T47D (cell line): ENCODE measurements at places on chromosomes 4 and X.

DNA sequence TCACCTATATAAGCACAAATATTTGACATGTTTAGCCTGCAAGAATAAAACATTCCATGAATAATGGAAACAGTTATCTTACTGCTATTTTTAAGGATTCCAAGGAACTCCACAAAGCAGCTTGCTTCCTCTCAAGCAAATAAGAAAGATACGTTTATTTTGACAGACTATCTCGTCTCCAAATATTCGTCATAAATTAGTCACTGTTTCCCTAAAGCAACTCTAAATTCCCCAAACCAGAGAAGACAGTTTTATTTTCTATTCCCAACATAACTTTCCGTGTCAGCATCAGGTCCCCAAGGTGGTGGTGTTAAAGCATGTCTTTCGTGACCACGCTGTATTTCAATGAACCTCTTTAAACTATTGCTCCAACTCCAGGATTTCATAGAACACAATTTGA, 24.3 kb upstream of the DKK2 start:
- no peak for DNase-seq

DNA sequence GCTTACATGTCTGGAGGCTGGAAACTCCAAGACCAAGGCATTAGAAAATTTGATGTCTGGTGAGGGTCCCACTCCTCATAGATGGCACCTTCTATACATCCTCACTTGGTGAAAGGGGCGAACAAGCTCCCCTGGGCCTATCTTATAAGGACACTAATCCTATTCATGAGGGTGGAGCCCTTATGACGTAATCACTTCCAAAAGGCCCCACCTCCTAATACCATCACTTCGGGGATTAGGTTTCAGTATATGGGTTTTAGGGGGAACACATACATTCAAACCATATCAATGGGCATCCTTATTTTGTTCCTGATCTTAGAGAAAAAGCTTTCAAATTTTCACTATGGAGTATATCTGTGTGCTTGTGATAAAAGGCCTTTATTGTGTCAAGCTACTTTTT, 39.0 kb upstream of the ALG13 start:
- no peak for DNase-seq

DNA sequence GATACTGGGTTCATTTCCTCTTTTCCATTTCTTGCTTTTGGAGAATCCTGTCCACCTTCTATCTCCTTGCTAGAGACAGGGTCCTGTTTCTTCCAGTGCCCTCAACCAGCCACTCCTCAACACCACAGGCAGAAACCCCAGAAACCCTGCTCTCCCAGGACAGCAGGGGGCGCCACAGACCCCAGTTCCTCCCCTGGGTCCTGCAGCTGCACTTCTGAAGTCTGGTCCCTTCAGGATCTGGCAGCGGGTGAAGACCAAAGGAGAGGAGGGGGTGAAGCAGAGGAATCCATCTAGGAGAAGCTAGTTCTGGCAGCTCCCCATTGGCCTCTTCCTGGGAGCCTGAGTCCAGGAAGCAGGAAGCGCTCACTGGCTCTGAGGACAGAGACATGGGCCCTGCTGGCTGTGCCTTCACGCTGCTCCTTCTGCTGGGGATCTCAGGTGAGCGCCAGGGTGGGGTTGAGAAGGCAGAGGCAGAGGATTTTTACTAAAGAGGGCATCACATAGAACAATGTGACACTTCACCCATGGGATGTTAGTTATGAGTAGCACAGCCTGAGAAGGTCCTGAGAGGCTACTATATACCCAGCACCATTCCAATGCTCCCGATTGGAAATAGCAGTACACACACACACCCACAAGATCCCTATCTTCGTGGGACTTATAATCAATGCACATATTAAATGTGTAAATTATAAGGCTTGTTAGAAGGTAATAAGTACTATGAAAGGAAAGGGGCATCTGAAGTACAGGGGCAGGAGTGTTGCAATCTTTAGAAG, at the start of gene PRSS48:
TSS of gene PRSS48 (plus strand) at position 375 of the 776 bp plus-strand sequence. CDS start at position 387, 12 bp downstream.
- DNase-seq: peak; percentile 12

DNA sequence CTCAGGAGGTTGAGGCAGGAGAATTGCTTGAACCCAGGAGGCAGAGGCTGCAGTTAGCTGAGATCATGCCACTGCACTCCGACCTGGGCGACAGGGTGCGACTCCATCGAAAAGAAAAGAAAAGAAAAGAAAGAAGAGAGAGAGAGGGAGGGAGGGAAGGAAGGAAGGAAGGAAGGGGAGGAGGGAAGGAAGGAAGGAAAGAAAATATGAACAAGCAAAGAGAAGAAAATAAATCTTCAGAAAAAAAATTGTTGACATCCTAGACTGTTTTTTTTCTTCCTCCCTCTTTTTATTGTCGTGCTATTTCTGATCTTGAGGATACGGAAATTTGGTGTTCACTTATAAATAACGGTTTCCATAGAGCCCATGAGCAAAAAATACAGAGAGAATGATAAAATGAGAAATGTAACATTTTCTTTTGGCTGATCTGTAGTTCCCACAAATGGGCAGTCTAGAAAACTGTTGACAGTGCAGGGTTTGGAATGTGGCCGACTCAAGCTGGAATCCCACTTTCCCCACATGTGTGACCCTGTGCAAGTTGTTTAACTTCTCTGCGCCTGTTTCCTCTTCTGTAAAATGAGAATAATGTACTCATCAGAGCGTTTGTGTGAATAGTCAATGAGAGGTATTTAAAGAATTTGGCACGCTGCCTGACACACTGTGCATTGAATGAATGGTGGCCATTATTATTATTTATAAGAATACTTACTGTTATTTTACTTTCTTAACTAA, 19.4 kb downstream of the SORBS2 start:
- DNase-seq: no peak

- no peak for DNase-seq
Observed at GRCh38 chr4:48944252-48944651, 37.7 kb upstream of the OCIAD2 start.

DNA sequence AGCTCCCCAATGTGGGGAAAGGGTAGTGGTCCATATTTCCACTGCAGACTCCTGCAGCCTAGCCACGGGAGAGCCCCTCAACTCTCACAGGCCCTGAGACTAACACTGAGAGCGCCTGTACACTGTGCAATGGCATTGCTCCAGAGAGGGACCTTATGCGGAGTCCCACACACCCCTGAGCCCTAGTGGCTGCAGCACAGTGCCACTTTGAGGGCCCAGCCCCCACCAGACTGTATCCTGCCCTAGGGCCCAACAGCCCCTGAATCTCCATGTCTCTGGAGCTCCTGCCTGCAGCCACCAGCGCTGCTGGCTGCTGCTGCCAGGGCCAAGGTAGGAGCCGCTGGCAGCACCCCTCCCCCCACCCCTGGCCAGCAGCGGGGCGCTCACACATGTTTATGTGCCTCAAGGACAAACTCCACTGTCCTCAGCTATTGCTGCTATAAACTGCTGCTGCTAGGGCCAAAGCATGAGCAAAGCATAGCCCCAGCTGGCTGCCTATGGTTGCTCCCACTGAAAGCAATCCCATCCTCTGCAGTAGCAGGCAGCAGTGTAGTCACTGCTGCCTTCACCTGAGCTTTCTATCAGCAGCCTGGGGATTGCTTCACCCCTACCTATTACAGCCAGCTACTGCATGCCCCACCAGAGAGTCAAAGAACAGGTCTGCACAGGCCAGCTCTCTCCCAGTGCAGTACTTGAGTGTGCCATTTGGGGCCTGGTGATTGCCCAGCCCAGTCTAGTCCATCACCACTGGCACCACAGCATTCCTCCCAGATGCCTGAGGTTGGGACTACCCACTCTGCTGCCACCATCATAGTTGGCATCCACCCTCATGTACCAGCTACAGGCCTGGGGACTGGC, 24.3 kb downstream of the TMEM154 start:
- no peak for DNase-seq

GRCh38 chr4:24067367-24068193, 177.7 kb upstream of the PPARGC1A start:
- DNase-seq: no peak

DNA sequence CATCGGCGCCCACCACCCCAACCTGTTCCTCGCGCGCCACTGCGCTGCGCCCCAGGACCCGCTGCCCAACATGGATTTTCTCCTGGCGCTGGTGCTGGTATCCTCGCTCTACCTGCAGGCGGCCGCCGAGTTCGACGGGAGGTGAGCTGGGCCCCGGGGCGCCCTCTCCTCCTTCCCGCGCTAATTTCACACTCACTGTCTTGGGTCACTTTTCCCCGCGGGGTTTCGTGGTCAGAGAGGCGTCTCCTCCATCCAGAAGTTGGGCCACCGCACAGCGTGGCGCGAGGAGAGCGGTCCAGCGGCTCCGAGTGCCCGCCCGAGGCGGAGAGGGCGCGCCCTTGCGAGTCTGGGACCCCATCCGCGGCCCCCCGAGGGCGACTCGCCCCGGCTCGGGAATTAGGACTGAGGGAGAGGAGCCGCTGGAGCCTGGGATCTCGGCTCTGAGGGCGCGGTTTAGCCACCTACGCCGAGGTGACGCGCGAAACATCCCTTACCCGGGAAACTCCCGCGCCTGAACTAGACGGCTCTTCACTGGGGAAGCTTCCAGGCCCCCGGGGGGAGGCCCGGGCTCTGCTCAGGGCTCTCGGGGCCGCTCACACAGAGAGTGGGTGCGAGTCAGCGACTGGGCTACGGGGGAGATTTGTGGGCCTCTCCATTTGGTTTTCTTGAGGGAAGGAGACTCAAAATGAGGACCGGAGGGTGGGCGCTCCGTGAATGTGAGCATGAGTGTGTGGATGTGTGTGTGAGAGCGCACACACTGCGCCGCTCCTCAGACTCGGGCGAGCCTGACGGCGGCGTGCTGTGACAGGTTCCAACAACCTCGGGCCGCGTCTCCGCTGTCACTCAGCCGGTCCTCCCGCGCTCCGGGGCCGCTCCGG, 551 bp downstream of the NPNT start:
- DNase-seq: no peak

GRCh38 chr4:137156054-137156453, 376.2 kb downstream of the PCDH18 start:
- no peak for DNase-seq

DNA sequence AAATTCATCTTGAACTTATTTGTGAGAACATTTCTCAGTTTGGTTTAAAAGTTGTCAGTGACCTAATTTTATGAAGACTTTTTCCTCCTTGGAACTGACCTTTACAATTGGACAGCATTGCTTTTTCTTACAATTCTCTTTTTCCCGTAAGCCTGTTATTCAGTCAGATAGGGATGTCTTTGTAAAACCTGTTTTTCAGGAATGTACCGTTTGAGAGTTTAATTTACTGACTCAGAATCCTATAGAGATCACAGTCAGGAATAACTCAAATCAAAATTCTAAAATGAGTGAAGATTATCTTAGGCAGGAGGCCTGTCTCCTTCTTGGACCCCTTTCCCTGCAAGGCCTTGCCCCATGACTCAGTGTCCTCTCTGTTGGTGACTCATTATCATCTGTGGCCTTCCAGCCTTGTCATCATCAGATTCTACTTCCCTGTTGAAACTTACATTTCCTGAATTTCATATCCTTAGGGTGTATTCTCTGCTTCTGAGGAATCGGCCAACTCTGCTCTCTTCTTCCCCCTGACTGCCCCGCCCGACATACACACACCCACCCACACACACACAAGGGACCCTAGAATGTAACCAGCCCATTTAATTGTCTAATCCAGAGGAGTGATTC, 99.8 kb downstream of the ARHGAP10 start:
- peak; percentile 44 for DNase-seq

- DNase-seq: no peak
Observed at GRCh38 chr4:80231180-80231579, 33.9 kb downstream of the PRDM8 start.

DNA sequence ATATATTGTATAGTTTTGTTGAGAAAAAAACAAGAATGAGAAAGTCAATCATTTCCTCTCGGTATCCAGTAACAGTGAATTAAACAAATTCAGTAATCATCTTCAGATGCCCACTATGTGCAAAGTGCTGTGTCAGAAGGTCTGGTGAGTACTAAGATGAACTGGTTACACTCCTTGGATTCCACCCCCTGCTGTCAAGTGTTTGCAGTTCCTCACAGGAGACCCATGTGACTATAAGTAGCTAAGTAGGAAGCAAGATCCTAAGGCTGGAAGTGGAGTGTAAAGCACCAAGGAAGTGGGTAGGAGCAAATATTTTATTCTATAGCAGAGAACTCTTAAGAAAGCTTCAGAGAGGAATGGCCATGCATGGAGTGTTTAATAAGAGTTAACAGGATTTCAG, 73.6 kb downstream of the SNX25 start:
- DNase-seq: peak; percentile 52

GRCh38 chr4:115501656-115502055, 388.2 kb upstream of the NDST4 start:
- DNase-seq: no peak

GRCh38 chr4:114287079-114287696, 307.7 kb upstream of the ARSJ start:
- peak; percentile 23 for DNase-seq

- no peak for DNase-seq
Observed at GRCh38 chr4:174316546-174316945, 32.8 kb downstream of the CEP44 start.

- no peak for DNase-seq
Observed at GRCh38 chrX:51922561-51922960, 29.1 kb downstream of the MAGED1 start.

- DNase-seq: no peak
Observed at GRCh38 chrX:13096728-13097127, 52.3 kb upstream of the FAM9C start.

- DNase-seq: peak; percentile 70
Observed at GRCh38 chrX:276581-277201, 4.5 kb upstream of the PLCXD1 start.

DNA sequence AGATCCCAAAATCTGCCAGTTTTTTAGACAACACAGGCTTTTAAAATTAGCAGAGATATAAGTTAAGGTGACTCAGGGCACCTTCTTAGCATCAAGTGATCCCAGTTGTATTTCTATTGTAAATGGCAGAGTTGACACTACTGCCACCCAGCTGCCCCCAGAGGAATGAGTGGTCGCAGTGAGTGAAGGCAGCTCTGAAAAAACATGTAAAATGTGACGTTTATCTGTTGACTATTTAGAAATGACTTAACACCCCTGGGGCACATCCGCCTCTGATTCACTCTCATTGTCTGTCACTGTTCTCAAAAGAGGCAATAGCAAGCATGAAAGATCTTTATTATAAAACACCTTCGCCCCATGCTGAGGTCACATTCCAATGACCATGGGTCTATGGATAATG, 592.4 kb downstream of the ACTRT1 start:
- peak; percentile 1 for DNase-seq

DNA sequence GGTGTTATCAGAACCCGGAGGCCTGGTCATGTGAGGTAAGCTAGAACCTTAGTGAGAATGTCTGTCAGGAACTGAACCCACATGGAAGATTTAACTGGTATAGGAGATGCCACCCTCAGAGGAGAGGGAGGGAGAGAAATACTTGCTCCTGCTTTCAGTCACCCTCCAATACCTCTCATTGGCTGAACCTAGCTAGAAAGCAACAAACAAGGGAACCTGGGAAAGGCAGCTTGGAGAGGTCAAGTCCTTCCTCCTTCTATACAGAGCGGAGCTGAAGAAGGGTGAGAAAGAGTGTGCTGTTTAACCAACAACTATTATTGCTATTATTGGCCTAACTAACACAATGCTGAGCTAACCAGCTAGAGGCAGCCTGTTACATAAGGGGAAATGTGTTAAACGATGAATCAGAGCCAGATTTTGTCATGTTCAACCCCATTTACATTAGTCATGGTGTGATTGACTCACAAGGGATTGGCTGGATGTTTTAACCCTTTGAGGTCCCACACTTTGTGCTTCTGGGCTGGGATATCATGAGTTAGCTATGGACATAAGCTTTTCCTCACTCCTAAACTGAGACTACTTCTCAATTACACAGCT, 96.5 kb upstream of the ESX1 start:
- no peak for DNase-seq

GRCh38 chr4:11474146-11474545, 45.5 kb upstream of the HS3ST1 start:
- no peak for DNase-seq

GRCh38 chrX:31603411-31604120, 531.7 kb upstream of the FTHL17 start:
- DNase-seq: no peak
